ENCODE measurements at places on chromosomes 13 and 19.

DNA sequence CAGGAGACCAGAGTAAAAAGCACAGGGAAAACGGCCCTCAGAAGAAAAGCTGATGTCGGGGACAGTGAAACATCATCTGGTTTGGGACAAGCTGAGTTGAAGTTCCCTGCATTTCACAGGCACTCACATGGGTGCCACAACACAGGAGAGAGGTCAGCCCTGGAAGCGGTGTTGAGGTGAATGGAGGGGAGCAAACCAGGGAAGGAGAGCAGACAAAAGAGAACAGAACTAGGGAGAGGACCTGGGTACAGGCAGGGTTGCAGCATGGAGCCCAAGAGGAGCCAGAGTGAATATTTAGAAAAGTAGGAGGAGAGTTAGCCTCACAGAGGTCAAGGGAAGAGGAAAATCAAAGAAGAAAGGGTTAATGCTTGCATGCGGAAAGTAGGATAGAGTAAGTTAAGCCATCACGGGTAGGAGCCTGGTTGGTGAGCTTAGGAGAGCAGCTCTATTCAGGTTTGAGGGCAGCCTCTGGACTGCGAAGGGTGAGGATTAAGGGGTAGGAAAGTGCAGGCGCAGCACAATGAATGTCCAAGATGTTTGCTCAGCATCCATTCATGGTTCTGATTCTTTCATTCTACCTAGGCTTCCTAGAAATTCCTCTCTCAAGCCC lies 15.5 kb downstream of the FAM216B start:
- DNase-seq: no peak

DNA sequence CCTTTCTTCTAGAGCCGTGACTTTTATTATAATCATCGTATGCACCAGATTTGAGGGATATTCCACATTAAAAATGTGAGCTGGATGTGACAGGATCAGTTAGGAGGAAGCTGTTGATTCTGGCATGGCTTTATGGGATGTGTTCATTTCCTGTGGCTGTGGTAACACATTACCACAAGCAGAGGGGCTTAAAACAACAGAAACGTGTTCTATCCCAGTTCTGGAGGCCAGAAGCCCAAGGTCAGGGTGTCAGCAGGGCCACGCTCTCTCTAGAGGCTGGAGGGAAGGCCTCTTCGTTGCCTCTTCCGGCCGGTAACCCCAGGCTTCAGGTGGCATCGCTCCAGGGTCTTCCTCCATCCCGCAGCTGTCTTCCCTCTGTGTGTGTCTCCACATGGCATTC lies 14.5 kb downstream of the MED25 start:
- no peak for DNase-seq

DNA sequence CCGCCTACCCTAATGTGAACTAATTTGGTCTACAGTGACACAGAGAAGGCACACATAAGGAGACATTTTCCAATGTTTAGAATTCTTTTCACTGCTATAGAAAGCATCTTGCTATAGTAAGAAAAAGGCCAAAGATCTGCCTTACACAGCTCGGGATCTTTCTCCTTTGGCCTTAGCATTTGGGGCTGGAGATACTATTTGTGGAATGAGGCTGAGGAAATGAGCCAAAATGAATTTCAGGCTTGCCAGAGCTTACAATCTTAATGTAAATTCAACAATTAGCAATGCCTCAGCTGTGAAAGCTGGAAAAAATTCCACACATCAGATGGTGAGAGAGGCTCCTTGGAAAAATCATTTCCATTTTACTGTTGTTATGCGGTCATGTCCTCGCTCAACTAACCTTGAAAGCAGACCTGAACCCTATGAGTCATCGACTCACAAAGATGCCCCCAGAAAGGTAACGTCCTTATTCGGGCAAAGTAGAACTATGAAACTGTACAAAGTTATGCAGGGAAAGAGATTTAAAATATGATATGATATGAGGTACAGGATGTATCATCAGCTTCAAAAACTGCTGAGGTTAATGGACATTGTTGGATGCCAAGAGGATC lies 324.5 kb upstream of the NBEA start:
- no peak for DNase-seq

- DNase-seq: no peak
Measured at GRCh38 chr19:8449830-8450229, 5.1 kb downstream of the HNRNPM start.

DNA sequence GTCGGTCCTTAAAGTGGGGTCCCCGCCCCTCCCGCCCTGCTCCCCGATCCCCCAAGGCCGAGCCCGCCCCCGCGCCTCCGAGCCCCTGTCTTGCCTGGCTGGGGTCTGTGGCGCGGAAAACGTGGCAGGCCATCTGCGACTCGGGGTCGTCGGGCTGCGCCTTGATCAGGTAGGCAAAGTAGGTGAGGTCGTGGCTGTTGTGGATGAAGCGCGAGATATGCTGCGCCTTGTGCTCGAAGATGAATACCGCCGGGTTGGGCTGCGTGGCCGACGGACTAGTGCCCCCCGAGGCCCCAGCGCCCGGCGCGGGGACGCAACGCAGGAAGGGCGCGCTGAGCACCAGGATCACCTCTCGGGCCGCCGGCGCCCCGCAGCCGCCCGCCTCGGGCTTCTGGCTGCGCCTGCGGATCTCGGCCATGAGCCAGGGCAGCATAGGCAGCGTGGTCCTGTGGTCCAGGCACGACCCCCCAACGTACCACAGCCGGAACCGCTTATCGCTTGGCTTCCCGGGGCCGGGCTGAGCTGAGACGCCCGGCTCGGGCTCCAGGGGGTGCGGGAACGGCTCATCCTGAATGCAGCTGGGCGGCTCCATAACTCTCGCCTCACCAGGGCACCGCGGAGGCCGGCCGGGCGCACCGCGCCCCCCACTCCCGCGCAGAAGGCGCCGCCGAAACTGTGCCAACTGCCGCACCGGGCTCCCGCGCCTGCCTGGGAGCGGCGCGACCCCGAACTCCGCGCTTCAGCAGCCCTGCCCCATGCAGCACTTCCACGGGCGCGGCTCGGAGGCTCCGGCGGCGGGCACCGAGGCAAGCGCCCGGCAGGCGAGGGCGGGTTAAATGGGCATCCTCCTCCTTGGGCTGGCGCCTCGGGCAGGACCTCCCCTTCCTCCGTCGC lies 546 bp downstream of the TBC1D4 start:
- DNase-seq: no peak

DNA sequence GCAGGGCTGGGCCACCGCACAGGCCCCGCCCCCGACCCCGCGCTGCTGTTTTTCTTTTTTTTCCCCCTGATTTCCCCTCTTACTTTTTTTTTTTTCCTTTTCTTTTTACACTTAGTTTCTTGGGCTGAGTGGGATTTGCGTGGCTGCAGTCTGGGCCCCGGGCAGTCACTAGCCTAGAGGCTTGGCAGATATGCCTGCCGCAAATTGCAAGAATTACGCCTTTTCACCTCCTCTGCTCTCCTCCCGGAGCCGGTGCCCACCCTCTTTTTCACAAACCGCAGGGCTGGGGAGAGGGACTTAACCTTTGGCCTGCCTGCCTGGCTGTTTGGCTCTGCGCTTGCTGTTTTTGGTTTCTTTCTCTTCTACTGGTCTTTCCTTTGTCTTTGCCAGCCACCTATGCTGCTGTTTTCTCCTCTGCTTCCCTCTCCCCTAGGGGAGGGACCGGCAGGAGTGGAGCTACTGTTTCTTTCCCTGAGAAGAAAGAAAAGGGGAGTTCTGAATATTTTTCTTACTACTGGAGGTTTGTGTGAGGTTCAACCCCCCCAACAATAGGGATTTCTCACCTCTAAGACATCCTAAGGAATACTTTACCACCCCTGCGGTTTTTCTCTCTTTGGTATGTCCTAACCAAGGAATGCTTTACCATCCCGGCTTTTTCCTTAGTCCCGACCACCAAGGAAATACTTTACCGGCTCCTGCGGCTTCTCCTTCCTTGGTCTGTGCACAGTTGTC lies 11.0 kb downstream of the ZNF552 start:
- DNase-seq: no peak

DNA sequence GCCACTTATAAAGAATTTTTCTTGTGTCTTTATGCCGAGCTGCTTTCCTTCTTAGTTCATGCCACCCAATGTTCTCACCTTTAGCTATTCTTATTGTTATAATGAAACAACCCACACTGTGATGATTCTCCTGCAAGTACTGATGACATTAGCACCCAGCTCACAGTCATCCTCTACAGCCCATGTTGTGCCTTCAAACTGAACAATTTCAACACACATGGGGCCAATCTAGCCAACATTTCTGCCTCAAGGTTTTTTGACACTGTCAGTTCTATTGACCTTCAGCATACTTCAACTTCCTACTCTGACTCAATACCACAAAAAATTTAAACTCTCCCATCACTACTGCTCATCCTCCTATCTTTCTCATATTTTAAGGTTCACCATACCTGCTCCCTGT lies 752.4 kb downstream of the FGF9 start:
- no peak for DNase-seq

GRCh38 chr19:15986701-15987100 lies 37.9 kb downstream of the OR10H4 start:
- DNase-seq: no peak

GRCh38 chr13:43564952-43565351 lies 221.8 kb downstream of the ENOX1 start:
- DNase-seq: no peak

GRCh38 chr19:47896773-47897172 lies 10.7 kb upstream of the SULT2A1 start:
- DNase-seq: no peak

DNA sequence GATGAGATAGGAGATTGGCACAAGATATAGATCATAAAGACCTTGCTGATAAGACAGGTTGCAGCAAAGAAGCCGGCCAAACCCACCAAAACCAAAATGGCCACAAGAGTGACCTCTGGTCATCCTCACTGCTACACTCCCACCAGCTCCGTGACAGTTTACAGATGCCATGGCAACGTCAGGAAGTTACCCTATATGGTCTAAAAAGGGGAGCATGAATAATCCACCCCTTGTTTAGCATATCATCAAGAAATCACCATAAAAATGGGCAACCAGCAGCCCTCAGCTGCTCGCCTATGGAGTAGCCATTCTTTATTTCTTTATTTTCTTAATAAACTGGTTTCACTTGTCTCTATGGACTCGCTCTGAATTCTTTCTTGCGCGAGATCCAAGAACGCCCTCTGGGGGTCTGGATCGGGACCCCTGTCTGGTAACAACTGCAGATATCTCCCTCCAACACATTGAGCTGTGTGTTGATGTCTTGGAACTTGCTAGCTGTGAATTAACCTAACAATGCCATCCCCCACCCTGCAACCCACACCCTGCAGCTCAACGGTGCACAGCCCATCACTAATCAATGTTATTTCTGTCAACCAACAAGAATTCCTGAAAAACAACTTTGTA lies 27.1 kb upstream of the GRTP1 start:
- DNase-seq: no peak

GRCh38 chr13:24075137-24075975 lies 85.2 kb upstream of the SPATA13 start:
- DNase-seq: no peak

- DNase-seq: no peak
Measured at GRCh38 chr19:3374369-3375112, 8.2 kb downstream of the NFIC start.

DNA sequence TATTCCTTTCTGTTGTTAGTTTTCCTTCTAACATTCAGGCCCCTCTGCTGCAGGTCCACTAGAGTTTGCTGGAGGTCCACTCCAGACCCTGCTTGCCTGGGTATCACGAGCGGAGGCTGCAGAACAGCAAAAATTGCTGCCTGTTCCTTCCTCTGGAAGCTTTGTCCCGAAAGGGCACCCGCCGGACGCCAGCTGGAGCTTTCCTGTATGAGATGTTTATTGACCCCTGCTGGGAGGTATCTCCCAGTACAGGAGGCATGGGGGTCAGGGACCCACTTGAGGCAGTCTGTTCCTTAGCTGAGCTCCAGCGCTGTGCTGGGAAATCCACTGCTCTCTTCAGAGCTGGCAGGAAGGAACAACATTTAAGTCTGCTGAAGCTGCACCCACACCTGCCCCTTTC lies 259.1 kb downstream of the SLC7A1 start:
- no peak for DNase-seq

GRCh38 chr13:111206148-111206547 lies 91.0 kb downstream of the ARHGEF7 start:
- no peak for DNase-seq

GRCh38 chr13:50466456-50466855 lies 377.0 kb downstream of the DLEU7 start:
- DNase-seq: no peak

GRCh38 chr13:99103536-99103935 lies 97.1 kb upstream of the UBAC2 start:
- no peak for DNase-seq

DNA sequence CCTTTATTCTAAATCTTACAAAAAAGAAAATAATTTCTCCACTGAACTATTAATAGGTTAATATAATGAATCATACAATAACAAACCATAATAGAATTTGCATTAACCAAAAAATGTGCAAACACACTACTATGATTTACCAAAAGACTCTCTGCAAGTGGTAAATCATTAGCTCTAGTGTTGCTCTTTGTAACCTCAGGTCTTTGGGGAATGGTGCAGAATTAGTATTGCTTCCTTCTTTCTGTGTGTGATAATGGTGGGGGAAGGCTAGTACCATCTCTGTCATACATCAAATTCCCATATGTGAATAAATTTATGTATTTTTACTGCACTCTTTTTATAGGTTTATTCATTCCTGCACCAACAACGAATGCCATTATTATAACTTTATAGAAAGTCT lies 105.1 kb downstream of the COG6 start:
- no peak for DNase-seq

DNA sequence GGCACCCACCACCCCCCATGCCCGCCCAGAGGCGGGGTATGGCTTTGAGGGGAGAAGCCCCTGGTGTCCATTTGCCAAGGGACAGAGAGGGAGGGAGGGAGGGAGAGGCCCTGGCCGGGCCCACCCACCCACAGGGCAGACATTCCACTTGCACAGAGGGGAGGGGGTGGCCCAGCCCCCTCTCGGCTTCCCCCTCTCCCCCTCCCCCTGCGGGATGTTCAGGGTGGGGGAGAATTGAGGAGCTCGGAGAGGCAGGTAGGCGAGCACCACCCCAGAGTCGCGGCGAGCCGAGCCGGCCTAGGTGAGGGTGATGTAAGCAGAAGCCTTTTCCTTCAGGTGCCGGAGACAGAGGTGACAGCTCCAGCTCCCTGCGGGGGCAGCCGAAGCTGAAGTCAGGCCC lies 12.3 kb downstream of the DPF1 start:
- DNase-seq: no peak

DNA sequence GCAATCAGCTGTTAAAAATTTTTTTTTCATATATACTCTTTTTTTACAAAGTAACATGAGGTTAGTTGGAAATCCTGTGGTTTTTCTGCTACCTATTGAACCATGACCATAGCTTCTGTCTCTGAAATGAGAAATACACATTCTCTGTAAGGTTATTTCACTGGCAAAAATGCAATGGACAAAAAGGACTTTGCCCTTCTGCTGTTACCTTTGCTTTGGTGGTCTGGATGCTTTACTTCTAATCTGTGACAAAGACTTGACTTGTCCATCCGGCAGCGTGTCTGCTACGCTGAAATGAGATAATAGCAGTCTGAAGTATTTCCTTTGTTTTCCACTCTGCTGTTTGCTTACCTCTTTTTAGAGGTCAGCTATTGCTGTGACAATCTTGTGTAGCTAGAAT lies 412.8 kb downstream of the SLITRK6 start:
- no peak for DNase-seq

GRCh38 chr19:41753159-41753558 lies 2.2 kb upstream of the CEACAM6 start:
- DNase-seq: no peak
